PC-9 (cell line): ENCODE measurements at places on chromosomes 3 and 15. TPM values are rescaled to one million over a fixed set of nuclear protein-coding genes. Genes with fewer than 3 reads are reported as not detected.

DPPA4 gene
- not detected in 2 replicates for total RNA-seq

RBMS3 gene
- 3.5 and 3.9 TPM in 2 replicates for total RNA-seq

CRELD1 gene
- 30.7 TPM in 2 replicates for total RNA-seq

PRR20G gene
- not detected in 2 replicates for total RNA-seq

DUOXA2 gene
- not detected in 2 replicates for total RNA-seq

AADAC gene
- total RNA-seq, result 2.8 and 4.7 TPM in 2 replicates

TMEM108 gene
- total RNA-seq, result not detected in 2 replicates

ROBO1 gene
- total RNA-seq, result 13.8 and 17.5 TPM in 2 replicates

INSYN1 gene
- not detected in 2 replicates for total RNA-seq

RTP3 gene
- not detected in 2 replicates for total RNA-seq

KCNAB1 gene
- total RNA-seq, result 1.4 and 3.3 TPM in 2 replicates

FRMD4B gene
- total RNA-seq, result 7.6 and 10.2 TPM in 2 replicates

MESP1 gene
- 8.5 and 17.8 TPM in 2 replicates for total RNA-seq

ADAMTS9 gene
- 1.2 and 4.5 TPM in 2 replicates for total RNA-seq

TGM5 gene
- 0.39 and 1.7 TPM in 2 replicates for total RNA-seq

MINAR1 gene
- 0.15 and 0.22 TPM in 2 replicates for total RNA-seq

SLC2A2 gene
- not detected in 2 replicates for total RNA-seq

C3orf22 gene
- total RNA-seq, result not detected in 2 replicates

LRRC31 gene
- total RNA-seq, result not detected in 2 replicates

FGD5 gene
- not detected in 2 replicates for total RNA-seq

LMAN1L gene
- not detected in 2 replicates for total RNA-seq

MLF1 gene
- 52.3 and 55.5 TPM in 2 replicates for total RNA-seq

POPDC2 gene
- 3.0 and 3.5 TPM in 2 replicates for total RNA-seq

IL17RE gene
- total RNA-seq, result 22.7 and 23.8 TPM in 2 replicates

ANKRD63 gene
- total RNA-seq, result not detected in 2 replicates

BNC1 gene
- total RNA-seq, result 0.70 and 0.83 TPM in 2 replicates

AP3B2 gene
- total RNA-seq, result not detected in 2 replicates

SLC22A14 gene
- total RNA-seq, result not detected in 2 replicates

GABRG3 gene
- total RNA-seq, result not detected in 2 replicates

TIMP4 gene
- 15.5 and 19.0 TPM in 2 replicates for total RNA-seq

CCR3 gene
- 1.7 and 3.1 TPM in 2 replicates for total RNA-seq

HESX1 gene
- 3.4 and 4.4 TPM in 2 replicates for total RNA-seq
